Adrenal gland (tissue), 19 donors: ENCODE measurements at places on chromosomes 7 and 10. TPM values are rescaled to one million over a fixed set of nuclear protein-coding genes. Genes with fewer than 3 reads are reported as not detected.
A peak's percentile ranks its signal among the peaks of the same experiment; 100 is the strongest.

- no peak for DNase-seq
Measured at GRCh38 chr7:114243646-114244045, 171.0 kb upstream of the FOXP2 start.

- no peak for DNase-seq
Measured at GRCh38 chr10:10734356-10735064, 283.2 kb upstream of the CELF2 start.

- DNase-seq, result peak; percentile 33
Measured at GRCh38 chr10:98047009-98047741, 16.8 kb upstream of the CRTAC1 start.

- DNase-seq, result no peak
Measured at GRCh38 chr7:133026210-133026859, 55.6 kb downstream of the CHCHD3 start.

The GFRA1 gene
- total RNA-seq, result 12.9 TPM
